ENCODE measurements at places on chromosomes 4 and X. TPM values are rescaled to one million over a fixed set of nuclear protein-coding genes. Genes with fewer than 3 reads are reported as not detected.

- DNase-seq, result no peak
These were observed 12.7 kb upstream of the HPF1 start for GRCh38 chr4:169770416-169770815.

DNA sequence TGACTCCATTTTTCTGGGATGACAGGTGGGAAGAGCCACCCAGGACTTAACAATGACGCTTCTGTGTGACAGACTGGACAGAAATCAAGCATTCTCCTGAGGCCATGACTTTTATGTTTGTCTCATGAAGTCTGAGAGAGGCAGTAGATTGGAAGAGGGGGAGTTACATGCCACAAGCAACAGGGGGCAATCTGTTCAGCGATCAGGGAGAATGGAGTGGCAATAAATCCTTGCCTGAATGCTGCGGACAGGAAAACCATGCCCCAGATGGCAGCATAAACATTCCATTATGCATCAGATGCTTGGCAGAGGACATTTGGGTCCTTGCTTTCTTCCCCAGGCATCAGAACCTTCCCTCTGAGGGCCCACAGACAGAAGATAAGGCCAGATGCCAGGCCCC lies 312.4 kb upstream of the DIPK2B start:
- DNase-seq, result no peak

CCKAR gene
- not detected for total RNA-seq

- DNase-seq, result no peak
These were observed 25.6 kb upstream of the SMIM10L2A start for GRCh38 chrX:135396109-135396508.

WNK3 gene
- total RNA-seq, result 1.4 TPM

DNA sequence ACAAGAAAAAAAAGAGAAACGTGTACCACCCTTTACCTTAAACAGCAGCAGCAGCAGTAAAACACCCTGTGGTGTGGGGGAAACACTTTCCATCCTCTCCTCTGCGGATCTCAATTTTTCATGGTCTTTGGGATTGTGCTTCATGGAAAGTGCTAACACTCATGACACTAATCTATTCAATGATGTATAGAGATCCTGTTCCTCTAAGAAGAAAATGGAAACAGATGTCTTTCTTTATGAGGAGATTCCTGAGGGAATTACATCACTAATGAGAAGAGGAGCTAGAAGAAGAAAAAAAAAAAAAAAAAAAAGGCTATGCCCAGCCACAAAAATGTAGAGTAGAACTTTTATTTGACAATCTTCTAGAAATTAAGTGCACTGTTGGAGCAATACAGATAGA lies 62.9 kb upstream of the NDST3 start:
- no peak for DNase-seq

- no peak for DNase-seq
These were observed 326.5 kb downstream of the TEX13C start for GRCh38 chrX:125646195-125646594.

All from activated T-cell treated with anti-CD3 and anti-CD28 coated beads, Interleukin-2, amount 50 U/mL, for 72 hours (primary cell).